ENCODE measurements at places on chromosomes 7 and 10.

- DNase-seq: no peak
These were observed 71.6 kb downstream of the SH2D4B start for GRCh38 chr10:80609331-80609730.

GRCh38 chr7:49791088-49791741 is 17.8 kb downstream of the VWC2 start:
- DNase-seq: no peak

- no peak for DNase-seq
These were observed 69.8 kb upstream of the BAIAP2L1 start for GRCh38 chr7:98470485-98471240.

DNA sequence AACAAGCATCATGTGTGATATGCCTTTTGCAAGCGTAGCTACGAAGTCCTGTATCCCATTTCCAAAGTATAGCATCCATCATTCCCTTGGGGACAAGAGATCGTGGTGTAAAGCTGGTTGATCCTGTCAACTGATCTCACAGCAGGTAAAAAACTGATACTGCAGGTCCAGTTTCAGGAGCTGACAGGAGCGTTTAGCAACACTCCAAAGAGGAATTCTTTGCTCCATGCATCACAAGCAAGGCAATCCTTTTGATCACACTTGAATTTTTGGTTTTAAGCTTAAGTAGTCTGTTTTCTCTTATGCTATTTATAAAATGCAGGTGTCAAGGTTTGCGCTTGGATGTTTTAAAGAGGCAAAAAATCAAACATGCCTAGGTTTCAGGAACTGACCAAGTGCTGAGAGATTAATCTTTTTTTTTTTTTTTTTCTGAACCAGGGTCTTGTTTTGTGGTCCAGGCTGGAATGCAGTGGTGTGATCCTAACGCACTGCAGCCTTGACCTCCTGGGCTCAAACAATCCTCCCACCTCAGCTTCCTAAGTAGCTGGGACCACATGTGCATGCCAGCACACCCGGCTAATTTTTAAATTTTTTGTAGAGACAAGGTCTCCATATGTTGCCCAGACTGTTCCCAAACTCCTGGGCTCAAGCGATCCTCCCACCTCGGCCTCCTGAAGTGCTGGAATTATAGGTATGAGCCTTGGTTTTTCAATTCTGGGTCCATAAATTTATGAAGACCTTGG is 1.8 kb upstream of the ZDHHC4 start:
- no peak for DNase-seq

GRCh38 chr7:44643206-44643605 is 36.8 kb downstream of the OGDH start:
- DNase-seq: no peak

GRCh38 chr10:116226766-116227165 is 46.2 kb downstream of the GFRA1 start:
- DNase-seq: no peak

Measured in AML-193 (cell line).